ENCODE measurements at places on chromosomes 13 and 19. TPM values are rescaled to one million over a fixed set of nuclear protein-coding genes. Genes with fewer than 3 reads are reported as not detected.

- peaks cover 26% of the 10 kb centered on the region for H3K4me1 ChIP-seq
- H3K4me3 ChIP-seq: no peak overlapping the region
- no peak overlapping the region for H3K27ac ChIP-seq
- DNase-seq: no peak
Observed at GRCh38 chr13:35990196-35990595, 141.0 kb downstream of the DCLK1 start.

LAIR1 gene
- total RNA-seq: not detected

DNA sequence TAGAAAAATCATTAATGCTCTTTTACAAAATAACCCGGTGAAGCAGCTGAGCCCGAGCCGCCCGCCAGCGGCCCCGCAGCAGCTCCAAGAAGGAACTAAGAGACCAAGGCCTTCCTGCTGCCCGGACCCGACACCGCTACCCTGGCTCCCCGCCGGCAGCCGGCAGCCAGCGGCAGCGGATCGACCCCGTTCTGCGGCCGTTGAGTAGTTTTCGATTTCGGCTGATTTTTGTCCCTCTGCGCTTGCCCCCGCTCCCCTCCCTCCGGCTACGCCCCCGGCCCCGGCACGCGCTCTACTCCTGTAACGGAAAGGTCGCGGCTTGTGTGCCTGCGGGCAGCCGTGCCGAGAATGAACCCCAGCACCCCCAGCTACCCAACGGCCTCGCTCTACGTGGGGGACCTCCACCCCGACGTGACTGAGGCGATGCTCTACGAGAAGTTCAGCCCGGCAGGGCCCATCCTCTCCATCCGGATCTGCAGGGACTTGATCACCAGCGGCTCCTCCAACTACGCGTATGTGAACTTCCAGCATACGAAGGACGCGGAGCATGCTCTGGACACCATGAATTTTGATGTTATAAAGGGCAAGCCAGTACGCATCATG is at the start of gene PABPC3:
TSS of gene PABPC3 (plus strand) at position 286 of the 603 bp plus-strand sequence. CDS start at position 349, 63 bp downstream.
- DNase-seq: no peak
- peaks cover 27% of the 10 kb centered on the region for H3K27me3 ChIP-seq
- H3K4me1 ChIP-seq: no peaks in the 10 kb centered on the region
- no peak within 1 kb of the TSS for H3K4me3 ChIP-seq
- H3K27ac ChIP-seq: no peak within 1 kb of the TSS
- no peaks in the 10 kb centered on the region for H3K36me3 ChIP-seq

SBK3 gene
- total RNA-seq: not detected

DNA sequence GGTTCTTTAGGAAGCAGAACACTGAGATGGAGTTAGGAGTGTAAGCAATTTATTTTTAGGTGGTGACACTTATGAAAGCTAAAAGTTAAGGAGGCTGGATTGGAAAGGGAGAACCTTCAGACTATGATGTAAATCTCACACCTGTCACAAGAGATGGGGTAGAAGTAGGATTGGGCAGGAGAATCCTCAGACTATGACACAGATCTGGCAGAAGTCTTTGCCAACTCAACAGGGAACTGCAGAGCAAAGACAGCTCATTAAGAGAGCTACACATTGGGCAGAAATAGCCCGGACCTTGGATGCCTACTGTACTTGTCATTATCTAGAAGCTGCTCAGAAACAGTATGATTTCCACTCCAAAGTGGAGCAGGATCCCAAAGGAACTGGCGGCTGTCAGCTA is 134.4 kb downstream of the DNAJC15 start:
- H3K27ac ChIP-seq: no peak overlapping the region
- no peaks in the 10 kb centered on the region for H3K27me3 ChIP-seq
- no peak for DNase-seq
- H3K4me1 ChIP-seq: peaks cover 34% of the 10 kb centered on the region
- H3K36me3 ChIP-seq: no peaks in the 10 kb centered on the region
- H3K4me3 ChIP-seq: no peak overlapping the region

ZNF132 gene
- 1.6 TPM for total RNA-seq

GRCh38 chr19:28264556-28264955 is 948.4 kb downstream of the UQCRFS1 start:
- no peak overlapping the region for H3K27ac ChIP-seq
- no peak for DNase-seq
- H3K4me3 ChIP-seq: no peak overlapping the region

DNA sequence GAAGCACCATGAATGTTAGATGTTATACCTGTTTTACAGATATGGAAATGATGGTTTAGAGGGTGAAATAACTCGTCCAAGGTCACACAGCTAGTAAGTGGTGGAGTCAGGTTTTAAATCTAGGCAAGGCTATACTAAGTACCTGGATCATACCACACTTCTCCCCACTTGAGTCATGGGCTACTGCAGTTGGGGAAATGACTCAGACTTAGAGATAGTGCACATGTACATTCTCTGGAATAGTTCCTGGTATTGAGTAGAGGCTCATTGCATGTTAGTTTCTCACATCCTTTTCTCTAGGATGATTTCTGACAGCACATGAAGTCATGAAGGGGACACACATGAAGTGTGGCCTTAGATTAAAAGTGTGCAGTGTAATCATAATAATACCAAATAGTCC is 76.2 kb upstream of the TNFSF11 start:
- H3K36me3 ChIP-seq: no peaks in the 10 kb centered on the region
- DNase-seq: no peak
- H3K4me1 ChIP-seq: peaks cover 23% of the 10 kb centered on the region
- no peak overlapping the region for H3K27ac ChIP-seq
- H3K4me3 ChIP-seq: no peak overlapping the region
- no peaks in the 10 kb centered on the region for H3K27me3 ChIP-seq

GRCh38 chr13:100439247-100439970 is 149.2 kb downstream of the GGACT start:
- H3K4me1 ChIP-seq: peaks cover 50% of the 10 kb centered on the region
- H3K27ac ChIP-seq: peak overlapping the region; percentile 9
- no peak for DNase-seq
- H3K4me3 ChIP-seq: no peak overlapping the region
- no peaks in the 10 kb centered on the region for H3K27me3 ChIP-seq
- H3K36me3 ChIP-seq: peaks cover 4% of the 10 kb centered on the region

ANGPTL8 gene
- not detected for total RNA-seq

RYR1 gene
- total RNA-seq: 0.02 TPM

DNA sequence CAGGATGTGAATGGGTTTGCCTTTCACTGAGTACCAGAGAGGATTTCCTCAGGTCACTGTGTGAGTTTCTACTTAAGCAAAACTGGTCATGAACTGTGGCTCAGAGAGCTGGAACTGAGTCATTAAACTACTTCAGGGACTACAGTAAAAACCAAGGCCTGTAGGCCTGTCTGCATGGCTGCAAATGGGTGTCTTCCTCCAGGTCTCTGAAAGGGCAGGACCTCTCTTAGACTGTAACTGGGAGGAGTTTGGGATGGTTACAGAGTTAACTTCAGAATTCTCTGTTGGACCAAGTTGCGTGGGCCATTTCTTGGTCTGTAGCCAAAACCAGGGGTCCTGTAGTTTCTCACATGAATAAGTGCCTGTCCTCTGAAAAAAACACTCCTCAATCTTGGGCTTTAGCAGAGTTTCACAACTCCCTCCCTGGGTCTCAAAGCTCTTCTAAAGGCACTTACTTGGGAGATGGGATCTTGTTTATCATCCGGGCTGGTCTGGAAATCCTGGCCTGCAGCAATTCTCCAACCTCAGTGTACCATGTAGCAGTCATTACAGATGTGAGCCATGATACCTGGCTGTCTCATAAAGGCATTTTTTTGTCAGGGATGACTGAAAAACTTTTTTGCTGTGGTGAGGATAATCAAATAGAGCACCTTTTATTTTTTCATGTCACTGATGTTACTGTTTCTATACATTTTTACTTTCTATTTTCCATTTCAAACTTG is 19.7 kb downstream of the ZNF714 start:
- H3K36me3 ChIP-seq: peaks cover 13% of the 10 kb centered on the region
- H3K27me3 ChIP-seq: no peaks in the 10 kb centered on the region
- no peak overlapping the region for H3K4me3 ChIP-seq

DNA sequence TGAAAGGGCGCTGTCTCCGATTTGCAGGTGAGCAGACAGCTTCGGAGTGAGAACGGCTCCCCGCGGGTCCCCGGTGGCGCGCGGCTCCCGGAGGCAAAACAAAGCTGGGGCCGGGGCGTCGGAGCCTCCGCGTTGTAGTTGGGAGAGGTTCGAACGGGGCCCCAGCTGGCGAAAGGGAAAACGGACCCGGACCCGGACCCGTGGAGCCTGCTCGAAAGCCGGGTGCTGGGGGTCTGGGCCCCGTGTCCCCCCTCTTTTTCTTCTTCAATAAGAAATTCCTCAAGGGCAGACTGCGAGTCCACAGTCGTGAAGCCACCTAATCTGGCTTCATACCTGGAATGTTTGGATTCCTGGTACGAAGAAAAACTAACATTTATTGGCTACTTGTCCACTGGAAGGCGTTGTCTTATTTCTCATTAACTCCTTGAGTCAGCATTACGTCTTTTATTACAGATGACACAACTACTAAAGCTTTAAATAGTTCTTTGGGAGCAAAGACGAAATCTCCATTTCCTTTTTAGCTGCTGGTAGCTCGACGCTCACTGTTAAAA is 632 bp upstream of the MTIF3 start:
- H3K27ac ChIP-seq: peak overlapping the region; percentile 94
- peak overlapping the region; percentile 85 for H3K4me3 ChIP-seq
- peak; percentile 76 for DNase-seq
- peaks cover 23% of the 10 kb centered on the region for H3K4me1 ChIP-seq
- no peaks in the 10 kb centered on the region for H3K36me3 ChIP-seq

SMAD9 gene
- 8.9 TPM for total RNA-seq
